Activated CD4-positive, alpha-beta T cell treated with anti-CD3 and anti-CD28 coated beads for 48 hours (primary cell): ENCODE measurements at places on chromosomes 4 and X.

GRCh38 chr4:70838666-70839588 is 763 bp downstream of the GRSF1 start:
- DNase-seq = peak; percentile 80

- DNase-seq = no peak
These were observed 54.1 kb downstream of the ARHGAP10 start for GRCh38 chr4:147786031-147786430.

- DNase-seq = no peak
These were observed 136.6 kb downstream of the NHS start for GRCh38 chrX:17511556-17511955.

- DNase-seq = peak; percentile 72
These were observed 254.5 kb upstream of the VEGFC start for GRCh38 chr4:177047070-177047850.

GRCh38 chr4:1501754-1502500 is 95.7 kb upstream of the NKX1-1 start:
- DNase-seq = no peak

- DNase-seq = no peak
These were observed 52.6 kb downstream of the CASK start for GRCh38 chrX:41870719-41871151.

- DNase-seq = no peak
These were observed 524.7 kb downstream of the SPRY1 start for GRCh38 chr4:123921339-123921738.

- DNase-seq = no peak
These were observed 30.4 kb downstream of the ARHGEF6 start for GRCh38 chrX:136750364-136750763.

- no peak for DNase-seq
These were observed 34.0 kb downstream of the PHOX2B start for GRCh38 chr4:41714364-41715000.

DNA sequence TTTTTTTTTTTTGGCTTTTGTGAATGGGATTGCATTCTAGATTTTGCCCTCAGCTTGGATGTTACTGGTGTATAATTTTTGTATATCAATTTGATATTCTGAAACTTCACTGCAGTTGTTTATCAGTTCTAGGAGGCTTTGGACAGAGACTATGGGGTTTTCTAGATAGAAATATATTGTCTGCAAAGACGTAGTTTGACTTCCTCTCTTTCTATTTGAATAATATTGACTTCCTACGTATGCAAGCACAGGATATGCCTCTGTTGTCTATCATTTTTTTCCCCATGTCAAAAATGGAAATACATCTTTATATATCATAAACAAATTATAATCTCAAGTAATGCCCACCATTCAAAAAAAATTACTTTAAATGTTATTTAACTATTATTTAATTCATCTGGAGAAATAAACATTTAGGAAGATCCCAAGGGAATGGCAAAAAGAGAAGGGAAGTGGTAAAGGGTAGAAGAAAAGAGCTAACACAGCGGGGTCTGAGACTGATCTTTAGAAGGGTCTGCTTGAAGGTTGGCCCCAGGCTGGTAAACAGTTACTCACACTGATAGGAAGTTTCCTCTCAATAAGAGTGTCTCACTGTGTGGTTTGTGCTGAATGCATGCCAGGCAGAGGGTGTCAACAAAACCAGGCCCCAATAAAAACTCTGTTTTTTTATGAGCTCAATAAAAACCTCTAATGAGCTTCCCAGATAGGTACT is 35.7 kb downstream of the ZNF518B start:
- no peak for DNase-seq

- no peak for DNase-seq
These were observed 16.6 kb downstream of the COQ2 start for GRCh38 chr4:83267830-83268475.

GRCh38 chr4:8282134-8282641 is 12.6 kb downstream of the HTRA3 start:
- DNase-seq = no peak

DNA sequence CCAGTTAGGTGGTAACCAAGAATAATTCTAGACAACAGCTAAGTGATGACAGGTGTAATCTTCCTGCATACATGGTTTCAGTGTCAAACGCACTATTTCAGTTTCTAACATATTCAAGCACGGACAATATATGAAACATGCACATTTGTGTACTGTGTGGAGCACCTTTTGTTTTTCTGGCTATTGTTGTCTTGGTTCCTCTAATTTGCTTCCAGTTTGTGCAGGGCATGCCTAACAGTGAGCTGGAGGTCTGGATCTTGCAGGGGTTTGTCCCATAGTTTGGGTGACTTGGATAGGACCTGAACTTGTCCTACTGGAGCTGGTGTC is 70.5 kb upstream of the TBC1D9 start:
- DNase-seq = no peak

GRCh38 chrX:41518127-41518840 is 71.1 kb downstream of the NYX start:
- peak; percentile 60 for DNase-seq

- DNase-seq = no peak
These were observed 45.5 kb downstream of the XIAP start for GRCh38 chrX:123905332-123905731.

- DNase-seq = no peak
These were observed 53.7 kb downstream of the TSPAN5 start for GRCh38 chr4:98604723-98605122.

DNA sequence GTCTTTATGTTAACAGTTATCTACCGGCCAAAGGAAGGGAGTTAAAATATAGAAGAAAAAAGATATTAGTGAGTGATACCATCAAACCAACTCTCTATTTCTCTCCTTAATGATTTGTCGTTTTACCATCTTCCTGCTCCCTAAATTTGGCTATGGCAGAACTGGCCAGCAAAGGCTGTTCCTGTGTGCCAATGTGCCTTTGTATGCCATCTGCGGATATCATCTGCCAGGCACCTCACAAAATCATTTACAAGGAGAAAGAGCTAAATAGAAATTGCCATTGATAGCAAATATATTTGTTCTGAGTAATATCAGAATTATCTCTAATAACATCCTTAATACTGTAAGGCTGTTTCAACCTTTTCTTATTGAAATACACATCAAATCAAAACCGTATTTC is 22.4 kb downstream of the GPM6A start:
- DNase-seq = no peak
